ENCODE measurements at places on chromosomes 4 and X.

- DNase-seq = no peak
Observed at GRCh38 chrX:9501362-9501761, 36.5 kb downstream of the TBL1X start.

- DNase-seq = peak; percentile 79
Observed at GRCh38 chr4:182142176-182143085, 100.8 kb upstream of the TENM3 start.

GRCh38 chr4:124642846-124643245 lies 69.7 kb downstream of the ANKRD50 start:
- DNase-seq = no peak

DNA sequence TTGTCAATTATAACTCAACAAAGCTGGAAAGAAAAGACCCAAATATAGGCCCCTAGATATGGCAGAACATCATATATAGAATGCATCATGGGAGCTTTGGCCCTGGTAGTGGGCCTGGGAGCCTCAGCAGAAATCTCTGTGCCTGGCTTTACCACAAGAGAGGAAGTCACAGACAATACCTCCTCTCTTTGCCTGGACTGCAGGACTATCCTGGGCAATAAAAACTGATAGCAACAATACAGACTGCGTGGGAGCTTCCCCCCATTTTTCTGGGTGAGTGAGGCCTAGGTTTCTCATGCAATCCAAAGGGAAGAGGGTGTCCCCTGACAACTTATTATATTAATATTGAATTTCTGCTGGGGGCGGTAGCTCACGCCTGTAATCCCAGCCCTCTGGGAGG lies 64.0 kb upstream of the NFKB1 start:
- no peak for DNase-seq

DNA sequence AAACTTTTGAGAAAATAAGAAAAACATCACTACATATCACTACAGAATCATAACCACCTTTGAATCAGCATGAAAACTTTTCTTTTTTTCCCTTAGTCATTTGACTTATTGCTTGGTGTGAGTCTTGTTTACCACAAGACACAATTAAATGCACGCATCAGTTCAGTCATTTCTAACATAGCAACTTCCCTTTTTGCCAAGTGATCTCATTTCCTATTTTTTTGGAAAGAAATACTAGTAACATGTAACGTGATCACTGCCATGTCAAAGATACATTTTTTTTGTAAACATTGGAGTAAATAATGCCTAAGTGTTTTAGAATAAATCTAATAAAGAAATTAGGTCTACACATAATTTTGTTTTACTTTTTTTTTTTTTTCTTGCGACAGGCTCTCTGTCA lies 5.1 kb upstream of the CXCL8 start:
- DNase-seq = no peak

GRCh38 chrX:51641421-51642021 lies 22.8 kb upstream of the CENPVL3 start:
- peak; percentile 52 for DNase-seq
